Spinal cord (tissue), 10 donors: ENCODE measurements at places on chromosomes 2 and 18.

- DNase-seq: no peak
Measured at GRCh38 chr2:44705876-44706480, 235.5 kb upstream of the SIX3 start.

GRCh38 chr2:28746429-28747111 is 5.1 kb upstream of the PPP1CB start:
- DNase-seq: no peak

- no peak for DNase-seq
Measured at GRCh38 chr2:64770781-64771334, 117.1 kb upstream of the SERTAD2 start.

- no peak for DNase-seq
Measured at GRCh38 chr2:67216881-67217280, 180.3 kb upstream of the ETAA1 start.
